ENCODE measurements at places on chromosomes 5 and 9. TPM values are rescaled to one million over a fixed set of nuclear protein-coding genes. Genes with fewer than 3 reads are reported as not detected.

DNA sequence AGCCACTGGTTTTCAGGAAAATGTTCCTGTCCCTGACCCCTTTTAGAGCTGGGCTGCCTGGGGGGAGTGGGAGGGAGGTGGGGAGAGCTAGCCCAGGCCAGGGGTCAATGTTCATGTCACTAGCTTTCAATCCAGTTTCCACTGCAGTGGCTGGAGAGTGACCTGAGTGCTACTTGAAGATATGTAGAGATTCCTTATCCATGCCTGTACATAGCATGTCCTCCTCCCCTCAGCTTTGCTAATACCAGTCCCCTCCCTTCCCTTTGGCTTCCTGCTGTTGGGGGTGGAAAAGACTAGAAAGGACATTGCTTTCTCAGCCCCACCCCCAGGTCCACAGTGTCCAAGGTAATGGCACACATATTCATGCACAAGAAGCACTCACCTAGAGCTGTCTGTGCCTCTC lies 7.8 kb downstream of the DNAJB5 start:
- DNase-seq: no peak

GRCh38 chr9:130636648-130637020 lies 27.8 kb upstream of the PRDM12 start:
- DNase-seq: no peak

GRCh38 chr5:169706758-169707450 lies 69.8 kb downstream of the DOCK2 start:
- no peak for DNase-seq

- DNase-seq: no peak
These were observed 91.0 kb downstream of the HSPA4 start for GRCh38 chr5:133142782-133143181.

DNA sequence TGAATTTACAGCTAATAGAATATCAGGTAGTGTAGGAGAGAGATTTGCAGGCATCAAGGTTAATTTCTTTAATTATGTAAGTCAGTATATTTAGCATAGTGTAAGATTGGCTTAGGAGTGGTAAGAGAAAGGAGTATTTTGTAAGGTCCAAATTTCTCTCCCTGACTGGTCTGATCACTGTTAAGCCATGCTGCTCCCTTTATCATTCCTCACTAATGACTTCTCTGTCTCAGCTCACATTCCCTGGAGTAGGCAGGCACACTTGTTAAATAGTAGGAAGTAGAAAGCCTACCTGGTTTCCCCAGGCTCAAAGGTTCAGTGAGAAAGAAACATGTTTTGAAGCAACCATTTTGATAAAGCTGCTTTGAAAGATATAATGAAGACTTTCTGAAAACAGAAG lies 90.7 kb downstream of the SMIM15 start:
- no peak for DNase-seq

- DNase-seq: no peak
These were observed 188.2 kb upstream of the SLC27A6 start for GRCh38 chr5:128777052-128777451.

GRCh38 chr9:134324359-134325095 lies 1.7 kb upstream of the RXRA start:
- no peak for DNase-seq

DNA sequence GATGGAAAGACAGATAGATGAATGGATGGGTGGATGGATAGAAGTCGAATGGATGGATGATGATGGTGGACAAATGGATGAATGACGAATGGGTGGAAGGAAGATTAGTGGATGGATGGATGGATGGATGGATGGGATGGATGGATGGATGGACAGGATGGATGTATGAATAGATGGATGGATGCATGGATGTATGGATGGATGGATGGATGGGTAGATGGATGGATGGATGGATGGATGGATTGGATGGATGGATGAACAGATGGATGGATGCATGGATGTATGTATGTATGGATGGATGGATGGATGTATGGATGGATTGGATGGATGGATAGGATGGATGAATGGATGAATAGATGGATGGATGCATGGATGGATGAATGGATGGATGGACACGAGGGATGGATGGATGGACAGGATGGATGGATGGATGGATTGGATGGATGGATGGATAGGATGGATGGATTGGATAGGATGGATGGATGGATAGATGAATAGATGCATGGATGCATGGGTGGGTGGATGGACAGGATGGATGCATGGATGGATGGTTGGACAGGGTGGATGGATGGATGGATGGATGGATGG lies 52.4 kb downstream of the DUSP1 start:
- DNase-seq: no peak

GRCh38 chr5:143315929-143316328 lies 87.6 kb downstream of the NR3C1 start:
- no peak for DNase-seq

GRCh38 chr9:85425153-85425611 lies 316.6 kb downstream of the AGTPBP1 start:
- no peak for DNase-seq

- no peak for DNase-seq
These were observed 99.8 kb upstream of the SSBP2 start for GRCh38 chr5:81850501-81851357.

DNA sequence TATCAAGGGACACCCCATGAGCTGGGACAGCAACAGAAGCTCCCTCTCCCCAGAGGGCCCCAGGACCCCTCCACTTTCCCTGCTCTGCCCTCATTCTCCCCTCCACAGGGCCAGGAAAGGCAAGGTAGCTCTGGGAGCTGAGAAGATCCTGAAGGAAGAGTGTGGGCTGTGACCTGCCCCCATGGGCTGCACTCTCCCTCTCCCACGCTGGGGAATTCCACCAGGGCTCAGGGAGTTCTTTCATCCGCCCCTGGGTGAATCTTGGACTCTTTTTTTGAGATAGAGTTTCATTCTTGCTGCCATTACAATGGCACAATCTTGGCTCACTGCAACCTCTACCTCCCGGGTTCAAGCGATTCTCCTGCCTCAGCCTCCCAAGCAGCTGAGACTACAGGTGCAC lies 73.8 kb downstream of the C9orf50 start:
- no peak for DNase-seq

GRCh38 chr9:106066940-106067524 lies 372.7 kb downstream of the TMEM38B start:
- DNase-seq: no peak

DNA sequence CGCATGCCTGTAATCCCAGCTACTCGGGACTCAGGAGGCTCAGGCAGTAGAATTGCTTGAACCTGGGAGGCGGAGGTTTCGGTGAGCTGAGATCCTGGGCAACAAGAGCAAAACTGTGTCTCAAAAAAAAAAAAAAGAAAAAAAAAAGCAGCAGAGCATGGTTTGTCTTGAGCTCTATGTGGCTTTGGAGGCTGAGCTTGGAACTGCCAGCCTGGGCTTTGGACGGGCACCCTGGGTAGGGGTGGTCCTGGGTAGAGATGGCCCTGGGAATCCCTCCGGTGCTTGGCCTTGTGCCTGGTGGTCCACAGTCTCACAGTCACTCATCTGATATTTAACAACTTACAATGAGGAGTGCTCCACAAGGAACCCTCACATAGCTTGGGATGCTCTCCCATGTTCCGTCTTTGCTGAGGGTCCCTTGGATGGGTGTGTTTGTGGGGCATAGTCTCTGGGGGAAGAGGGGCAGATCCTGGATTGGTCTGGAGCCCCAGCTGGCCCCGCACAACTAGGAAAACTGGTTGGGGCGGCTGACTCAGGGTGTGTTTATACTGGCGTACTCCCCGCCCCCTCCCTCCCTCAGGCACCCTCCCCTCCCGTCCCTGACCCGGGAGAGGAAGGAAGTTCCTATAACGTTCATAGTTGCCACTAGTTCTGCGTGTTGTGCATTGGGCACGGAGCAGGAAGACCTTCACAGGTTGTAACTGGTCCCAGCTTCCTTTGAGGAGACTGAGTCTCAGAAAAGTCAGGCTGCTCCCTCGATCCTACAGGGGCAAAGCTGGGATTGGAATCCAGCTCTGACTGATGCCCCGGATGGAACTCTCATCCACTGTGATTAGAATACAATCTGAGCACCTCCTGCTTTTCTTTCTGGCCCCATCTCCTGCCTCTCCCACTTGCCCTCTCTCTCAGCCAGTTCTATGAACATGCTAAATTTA lies 11.2 kb downstream of the IER5L start:
- no peak for DNase-seq

SGCD gene
- 20.4 TPM for total RNA-seq

IFNB1 gene
- not detected for total RNA-seq

CNTNAP3B gene
- total RNA-seq: 30.2 TPM

KIF4B gene
- not detected for total RNA-seq

ALAD gene
- total RNA-seq: 23.0 TPM

CCDC107 gene
- 92.2 TPM for total RNA-seq

C5orf63 gene
- total RNA-seq: 1.1 TPM

LPAR1 gene
- 94.0 TPM for total RNA-seq
